ENCODE measurements at places on chromosomes 6 and 20.

- no peaks in the 10 kb centered on the region for H3K4me1 ChIP-seq
- no peak overlapping the region for H3K4me3 ChIP-seq
- no peak overlapping the region for H3K27ac ChIP-seq
These were observed 272.0 kb downstream of the ARID1B start for GRCh38 chr6:157049133-157049532.

GRCh38 chr20:49603209-49603627, 35.3 kb upstream of the PTGIS start:
- no peak overlapping the region for H3K4me3 ChIP-seq
- H3K27me3 ChIP-seq, result no peaks in the 10 kb centered on the region
- no peak overlapping the region for H3K27ac ChIP-seq
- no peak for DNase-seq
- no peaks in the 10 kb centered on the region for H3K36me3 ChIP-seq
- H3K4me1 ChIP-seq, result no peaks in the 10 kb centered on the region

- no peak overlapping the region for H3K27ac ChIP-seq
- H3K27me3 ChIP-seq, result no peaks in the 10 kb centered on the region
- H3K36me3 ChIP-seq, result no peaks in the 10 kb centered on the region
- H3K4me1 ChIP-seq, result no peaks in the 10 kb centered on the region
These were observed 44.0 kb downstream of the SSR1 start for GRCh38 chr6:7268816-7269555.

DNA sequence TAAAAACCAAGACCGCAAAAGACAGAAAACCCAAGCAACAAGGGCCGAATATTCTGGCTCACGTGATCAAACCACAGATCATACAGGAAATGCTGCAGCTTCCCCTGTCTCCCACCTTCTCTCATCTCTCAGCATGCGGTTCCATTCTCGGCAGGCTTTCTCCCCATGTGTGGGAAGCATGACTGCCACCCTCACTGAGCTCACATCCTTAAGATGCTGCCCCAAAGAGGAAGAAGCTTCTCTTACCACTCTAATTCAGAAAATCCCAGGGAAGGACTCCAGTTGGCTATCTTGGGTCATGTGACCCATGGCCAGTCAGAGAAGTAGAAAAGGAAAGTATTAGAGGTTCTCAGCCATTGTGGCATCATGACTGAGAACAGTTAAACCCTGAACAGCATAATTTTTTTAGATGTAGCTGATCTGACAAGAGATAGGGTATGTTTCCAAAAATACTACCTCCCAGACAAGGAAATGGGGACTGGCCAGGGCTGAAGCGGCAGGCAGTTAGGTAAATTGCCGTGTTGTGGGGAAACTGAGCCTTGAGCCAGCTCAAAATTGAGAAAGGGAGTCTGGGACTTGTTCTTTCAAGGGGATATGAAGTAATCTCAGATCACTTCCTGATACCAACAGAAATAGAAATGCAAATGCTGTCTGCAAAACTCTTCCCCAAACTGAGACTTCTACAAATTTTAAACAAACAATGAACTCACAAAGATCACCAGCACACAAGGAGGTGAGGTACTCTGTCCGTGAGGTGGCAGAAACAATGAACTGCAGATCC, 37.1 kb upstream of the GRM4 start:
- no peaks in the 10 kb centered on the region for H3K36me3 ChIP-seq
- H3K27me3 ChIP-seq, result no peaks in the 10 kb centered on the region
- DNase-seq, result peak; percentile 66
- peaks cover 18% of the 10 kb centered on the region for H3K4me1 ChIP-seq

GRCh38 chr20:53755733-53756531, 162.3 kb upstream of the ZNF217 start:
- no peak overlapping the region for H3K27ac ChIP-seq
- H3K4me3 ChIP-seq, result no peak overlapping the region
- peaks cover 39% of the 10 kb centered on the region for H3K4me1 ChIP-seq
- no peak for DNase-seq

- H3K27ac ChIP-seq, result no peak overlapping the region
- no peaks in the 10 kb centered on the region for H3K36me3 ChIP-seq
- no peak for DNase-seq
- no peak overlapping the region for H3K4me3 ChIP-seq
These were observed 42.5 kb downstream of the LY86 start for GRCh38 chr6:6631053-6631452.

- no peaks in the 10 kb centered on the region for H3K36me3 ChIP-seq
- H3K27ac ChIP-seq, result no peak overlapping the region
- H3K4me3 ChIP-seq, result no peak overlapping the region
- H3K4me1 ChIP-seq, result peaks cover 6% of the 10 kb centered on the region
- no peak for DNase-seq
These were observed 45.9 kb upstream of the ZNFX1 start for GRCh38 chr20:49323622-49324238.

DNA sequence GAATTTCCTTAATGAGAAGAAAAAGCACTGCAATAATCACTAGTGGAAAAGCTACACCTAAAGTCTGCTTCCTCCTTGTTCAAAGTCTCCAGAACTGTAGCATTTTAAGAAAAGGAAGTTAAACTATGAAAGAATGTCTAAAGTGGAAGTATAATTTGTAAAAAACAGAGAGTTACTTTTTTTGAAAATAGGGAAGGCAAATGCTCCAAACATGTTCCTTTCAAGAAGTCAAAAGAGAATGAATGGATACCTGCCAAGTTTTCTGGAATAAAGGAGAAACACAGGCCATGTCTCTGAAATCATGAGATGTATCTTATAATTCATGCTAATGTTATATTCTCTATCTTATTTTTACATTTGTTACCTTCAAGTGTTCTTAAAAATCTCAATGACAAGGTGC, 60.7 kb upstream of the ADGRG6 start:
- no peak for DNase-seq
- H3K36me3 ChIP-seq, result no peaks in the 10 kb centered on the region
- no peaks in the 10 kb centered on the region for H3K27me3 ChIP-seq
- no peaks in the 10 kb centered on the region for H3K4me1 ChIP-seq

GRCh38 chr20:13250251-13250650, 29.2 kb downstream of the ISM1 start:
- H3K27ac ChIP-seq, result no peak overlapping the region
- DNase-seq, result no peak
- H3K4me3 ChIP-seq, result no peak overlapping the region
- no peaks in the 10 kb centered on the region for H3K36me3 ChIP-seq

DNA sequence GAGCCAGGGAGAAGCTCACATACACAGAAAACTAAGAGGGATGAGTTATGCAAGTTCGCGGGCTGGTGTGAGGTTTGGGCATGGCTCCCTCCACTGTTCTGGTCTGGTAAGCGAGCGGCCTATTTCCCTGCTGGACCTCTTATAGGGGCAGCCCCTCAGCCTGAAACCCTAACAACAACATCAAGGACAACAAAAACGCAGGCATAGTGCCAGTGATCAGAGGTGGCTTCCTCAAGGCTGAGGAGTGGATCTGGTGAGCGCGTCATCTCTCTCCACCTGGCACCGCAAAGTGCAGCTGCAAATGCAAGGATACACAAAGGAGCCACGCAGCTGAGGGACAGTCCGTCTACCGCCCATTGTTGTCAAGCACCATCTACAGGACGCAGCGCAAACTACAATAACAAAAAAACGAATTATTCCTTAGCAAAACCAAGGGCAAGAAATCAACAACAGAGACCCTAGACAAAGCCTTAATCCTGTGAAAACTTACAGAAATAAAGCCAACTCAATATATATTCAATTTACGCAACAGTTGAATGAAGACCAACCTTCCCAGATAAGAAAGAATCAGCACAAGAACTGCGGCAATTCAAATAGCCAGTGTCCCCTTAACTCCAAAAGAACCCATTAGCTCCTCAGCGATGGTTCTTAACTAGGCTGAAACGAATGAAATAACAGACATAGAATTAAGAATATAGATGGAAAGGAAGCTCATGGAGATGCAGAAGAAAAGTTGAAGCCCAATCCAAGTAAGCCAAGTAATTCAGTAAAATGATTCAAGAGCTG, 9.2 kb upstream of the DEFB110 start:
- H3K27ac ChIP-seq, result no peak overlapping the region
- no peak for DNase-seq
- H3K27me3 ChIP-seq, result no peaks in the 10 kb centered on the region
- no peaks in the 10 kb centered on the region for H3K4me1 ChIP-seq

GRCh38 chr20:3923818-3924217, 34.6 kb downstream of the PANK2 start:
- no peak overlapping the region for H3K4me3 ChIP-seq
- DNase-seq, result no peak
- H3K27me3 ChIP-seq, result no peaks in the 10 kb centered on the region
- no peaks in the 10 kb centered on the region for H3K4me1 ChIP-seq

DNA sequence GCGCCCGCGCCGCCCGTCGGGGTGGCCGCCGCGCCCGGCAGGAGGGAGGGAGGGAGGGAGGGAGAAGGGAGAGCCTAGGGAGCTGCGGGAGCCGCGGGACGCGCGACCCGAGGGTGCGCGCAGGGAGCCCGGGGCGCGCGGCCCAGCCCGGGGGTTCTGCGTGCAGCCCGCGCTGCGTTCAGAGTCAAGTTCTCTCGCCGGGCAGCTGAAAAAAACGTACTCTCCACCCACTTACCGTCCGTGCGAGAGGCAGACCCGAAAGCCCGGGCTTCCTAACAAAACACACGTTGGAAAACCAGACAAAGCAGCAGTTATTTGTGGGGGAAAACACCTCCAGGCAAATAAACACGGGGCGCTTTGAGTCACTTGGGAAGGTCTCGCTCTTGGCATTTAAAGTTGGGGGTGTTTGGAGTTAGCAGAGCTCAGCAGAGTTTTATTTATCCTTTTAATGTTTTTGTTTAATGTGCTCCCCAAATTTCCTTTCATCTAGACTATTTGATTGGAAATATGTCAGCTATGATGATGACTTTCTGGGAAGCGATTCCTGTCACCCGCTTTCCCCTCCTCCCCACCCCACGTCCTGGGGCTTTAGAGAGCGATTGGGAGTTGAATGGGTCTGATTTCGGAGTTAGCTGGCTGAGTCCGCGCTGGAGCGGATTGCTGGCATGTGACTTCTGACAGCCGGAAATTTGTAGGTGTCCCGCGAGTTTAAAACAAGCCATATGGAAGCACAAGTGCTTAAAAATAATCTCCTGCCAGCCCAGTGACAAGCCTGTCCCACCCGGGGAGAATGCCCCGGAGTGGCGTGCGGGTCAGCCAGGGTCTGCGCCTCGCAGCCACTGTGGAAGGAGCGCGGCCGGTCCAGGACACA, 1.1 kb downstream of the ESR1 start:
- H3K27ac ChIP-seq, result no peak overlapping the region
- no peaks in the 10 kb centered on the region for H3K4me1 ChIP-seq
- no peaks in the 10 kb centered on the region for H3K36me3 ChIP-seq
- DNase-seq, result no peak
- H3K27me3 ChIP-seq, result peaks cover 8% of the 10 kb centered on the region

GRCh38 chr6:17932330-17932852, 55.0 kb downstream of the KIF13A start:
- no peak overlapping the region for H3K4me3 ChIP-seq
- H3K27ac ChIP-seq, result no peak overlapping the region
- H3K4me1 ChIP-seq, result no peaks in the 10 kb centered on the region
- no peaks in the 10 kb centered on the region for H3K36me3 ChIP-seq

Data from effector memory CD4-positive, alpha-beta T cell (primary cell).